ENCODE measurements at places on chromosomes 4 and X.
A peak's percentile ranks its signal among the peaks of the same experiment; 100 is the strongest.

- DNase-seq, result no peak
These were observed 20.0 kb upstream of the FTHL17 start for GRCh38 chrX:31091819-31092218.

DNA sequence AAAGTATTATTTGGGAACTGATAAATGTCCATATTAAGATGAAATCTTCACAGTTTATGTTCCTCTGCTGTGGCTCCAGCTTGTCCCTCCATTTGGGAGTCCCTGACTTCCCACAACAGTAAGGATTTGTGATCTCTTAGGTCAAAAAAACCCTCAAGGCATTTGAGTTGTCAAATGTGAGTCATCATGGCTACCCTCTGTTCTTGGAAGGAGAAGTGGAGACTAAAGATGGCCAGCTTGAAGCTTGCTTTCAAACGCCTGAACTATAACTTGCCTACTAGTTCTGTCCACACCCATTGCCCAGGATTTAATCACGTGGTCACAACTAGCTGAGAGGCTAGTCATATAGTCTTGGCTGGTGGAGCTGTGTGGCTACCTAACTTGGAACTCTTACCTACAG, 107.8 kb downstream of the CCNG2 start:
- no peak for DNase-seq

- DNase-seq, result no peak
These were observed 893 bp upstream of the METAP1 start for GRCh38 chr4:98994474-98995182.

DNA sequence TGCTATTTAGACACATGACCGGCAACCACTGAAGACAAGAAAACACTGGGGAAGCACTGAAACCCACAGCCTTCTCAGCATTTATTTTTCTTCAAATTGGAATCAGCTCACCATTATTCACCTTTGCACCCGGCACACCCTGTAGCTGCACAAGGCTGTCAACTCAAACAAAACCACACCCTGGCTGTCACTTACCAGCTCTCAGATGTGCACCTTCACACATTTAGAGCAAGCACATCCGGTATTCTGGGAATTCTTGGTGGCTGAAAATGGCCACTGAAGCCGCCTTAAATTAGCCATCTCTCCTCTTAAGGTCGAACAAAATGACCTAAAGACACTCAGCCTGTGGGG, 5.9 kb downstream of the ZFYVE28 start:
- peak; percentile 33 for DNase-seq

DNA sequence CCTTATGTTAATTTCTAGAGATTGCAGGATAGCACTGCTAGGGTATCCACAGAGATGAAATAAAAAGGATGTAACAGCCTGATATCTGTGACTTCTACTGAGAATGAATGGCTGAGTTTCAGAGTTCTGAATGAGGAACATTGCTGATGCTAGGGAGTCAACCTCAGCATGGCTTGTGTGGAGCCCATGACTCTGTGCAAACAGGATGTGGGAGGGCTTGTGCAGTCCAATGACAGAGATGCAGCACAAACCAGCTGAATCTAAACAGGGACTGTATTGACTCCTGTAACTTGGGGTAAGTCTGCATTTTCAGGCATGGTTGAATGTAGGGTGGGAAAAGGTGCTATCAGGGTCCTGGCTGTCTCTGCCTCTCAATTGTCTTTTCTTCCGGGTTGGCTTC, 5.3 kb upstream of the RASL11B start:
- no peak for DNase-seq

- no peak for DNase-seq
These were observed 82.2 kb downstream of the EFHC2 start for GRCh38 chrX:44261286-44261685.

DNA sequence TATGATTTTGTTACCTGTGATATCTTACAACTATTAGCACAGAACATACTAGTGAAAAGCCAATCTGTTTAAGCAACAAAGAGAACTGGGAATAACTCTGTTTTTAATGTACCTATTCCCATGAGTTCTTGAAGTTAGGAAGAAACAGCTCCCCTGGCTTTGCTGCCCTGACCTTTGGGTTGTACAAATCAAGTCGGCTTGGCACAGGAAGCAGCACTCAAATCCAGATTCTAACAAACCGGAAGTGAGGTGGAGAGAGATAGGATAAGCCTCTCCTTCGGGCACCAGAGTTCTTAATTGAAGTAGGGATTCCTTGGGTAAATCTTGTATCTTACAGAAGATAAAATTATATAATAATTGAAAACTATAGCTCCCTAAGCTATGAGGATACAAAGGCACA, 144.8 kb upstream of the CPEB2 start:
- no peak for DNase-seq

DNA sequence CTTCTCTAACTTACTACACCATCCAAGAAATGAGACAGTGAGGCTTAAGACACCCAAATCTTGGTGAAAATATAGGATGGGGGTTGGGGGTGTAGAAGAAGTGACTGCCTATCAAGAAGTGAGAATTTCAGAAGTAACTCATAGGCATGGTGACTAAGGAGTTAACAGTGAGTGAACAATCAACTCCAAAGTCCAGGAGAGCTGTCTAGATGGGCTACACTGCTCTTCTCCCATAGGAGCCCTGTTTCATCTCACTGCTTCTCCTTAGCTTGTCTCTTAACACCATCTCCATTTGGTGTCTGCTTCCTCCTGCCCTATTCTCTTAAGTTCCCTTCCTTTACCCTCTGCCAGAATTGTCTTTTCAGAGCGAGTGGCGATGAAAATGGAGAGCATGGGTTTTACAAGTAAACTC, 22.7 kb downstream of the FABP2 start:
- DNase-seq, result no peak

GRCh38 chr4:25814301-25815136, 48.3 kb downstream of the SEL1L3 start:
- no peak for DNase-seq

- no peak for DNase-seq
These were observed 29.4 kb downstream of the APELA start for GRCh38 chr4:164906368-164906767.

DNA sequence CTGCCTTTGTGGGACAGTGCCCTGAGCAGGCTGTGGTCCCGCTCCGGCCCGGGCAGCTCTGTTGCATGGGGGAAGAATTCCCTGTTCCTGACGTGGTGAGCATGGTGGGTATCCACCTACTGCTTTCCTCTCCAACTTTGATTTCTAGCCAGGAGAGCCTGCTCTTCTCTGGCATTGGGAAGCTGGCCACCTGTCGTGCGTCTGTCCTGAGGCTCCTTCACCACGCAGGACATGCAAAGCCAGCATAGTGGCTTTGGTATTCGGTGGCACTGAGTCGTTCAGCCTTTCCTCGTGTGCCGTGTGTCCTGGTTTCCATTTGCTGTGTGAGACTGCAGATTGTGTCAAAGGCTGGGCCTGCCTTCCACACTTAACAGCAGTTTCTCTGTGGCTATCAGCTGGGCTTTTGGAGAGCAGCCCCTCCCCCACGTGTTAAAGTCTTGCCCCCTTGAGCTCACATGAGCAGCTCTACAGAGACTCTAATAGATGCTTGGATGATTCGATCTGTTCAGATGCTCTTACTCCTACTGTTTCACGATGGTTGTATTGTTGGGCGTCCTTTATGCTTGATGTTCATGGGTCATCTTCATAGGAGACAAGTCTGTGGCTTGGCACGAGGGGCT, 46.3 kb upstream of the CLCN4 start:
- no peak for DNase-seq

DNA sequence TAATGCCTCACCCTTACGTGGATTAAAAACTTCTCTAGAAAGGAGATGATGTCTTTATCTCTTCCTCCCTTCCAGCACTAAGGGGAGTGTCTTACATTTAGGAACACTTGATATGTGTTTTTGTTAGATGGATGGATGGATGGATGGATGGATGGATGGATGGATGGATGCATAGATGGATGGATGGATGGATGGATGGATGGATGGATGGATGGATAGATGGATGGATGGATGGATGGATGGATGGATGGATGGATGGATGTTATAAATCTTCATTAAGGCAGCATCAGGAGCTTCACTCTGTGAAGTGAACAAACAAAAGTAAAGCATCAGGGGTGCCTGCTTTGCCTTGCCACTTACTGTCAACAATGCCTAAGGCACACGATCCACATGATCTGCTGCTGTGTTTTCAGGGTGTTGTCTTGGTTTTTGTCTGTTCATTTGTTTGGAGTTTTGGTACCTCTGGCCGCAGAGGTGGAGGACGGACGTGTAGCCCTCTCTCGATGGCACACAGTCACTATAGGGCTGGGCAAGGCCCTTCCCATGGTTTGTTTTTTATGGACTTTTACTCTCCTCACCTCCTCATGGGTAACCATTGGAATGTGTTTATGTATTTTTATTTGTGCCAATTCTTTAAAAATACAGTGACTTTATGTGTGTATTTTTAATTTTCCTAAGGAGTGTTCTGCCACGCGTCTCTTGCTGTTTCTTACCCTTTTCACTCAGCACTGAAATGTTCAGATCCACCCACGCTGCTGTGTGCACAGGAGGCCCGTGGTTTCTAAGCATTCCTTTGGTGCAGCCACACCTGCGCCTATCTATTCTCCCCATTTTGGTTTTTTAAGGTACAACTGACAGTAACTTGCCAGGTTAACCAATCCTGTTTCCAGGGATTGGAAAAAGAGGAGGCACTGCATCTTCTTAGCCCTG, 91.8 kb upstream of the ENPP6 start:
- DNase-seq, result no peak

DNA sequence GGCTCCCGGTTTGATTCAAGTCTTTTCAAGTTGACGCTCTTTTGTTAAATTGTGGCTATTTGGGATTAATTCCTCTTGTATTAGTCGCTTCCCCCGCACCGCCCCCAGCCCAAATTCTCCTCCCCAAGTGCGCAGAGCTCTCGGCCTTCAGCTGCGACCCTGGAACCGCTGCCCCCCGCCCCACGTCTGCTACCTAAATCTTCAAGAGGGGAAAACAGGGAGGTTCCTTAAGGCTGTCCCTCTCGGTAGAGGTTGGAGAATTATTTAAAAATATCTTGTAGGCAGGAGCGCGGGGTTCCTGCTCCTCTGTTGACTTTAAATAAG, 860 bp upstream of the RPS6KA3 start:
- no peak for DNase-seq

DNA sequence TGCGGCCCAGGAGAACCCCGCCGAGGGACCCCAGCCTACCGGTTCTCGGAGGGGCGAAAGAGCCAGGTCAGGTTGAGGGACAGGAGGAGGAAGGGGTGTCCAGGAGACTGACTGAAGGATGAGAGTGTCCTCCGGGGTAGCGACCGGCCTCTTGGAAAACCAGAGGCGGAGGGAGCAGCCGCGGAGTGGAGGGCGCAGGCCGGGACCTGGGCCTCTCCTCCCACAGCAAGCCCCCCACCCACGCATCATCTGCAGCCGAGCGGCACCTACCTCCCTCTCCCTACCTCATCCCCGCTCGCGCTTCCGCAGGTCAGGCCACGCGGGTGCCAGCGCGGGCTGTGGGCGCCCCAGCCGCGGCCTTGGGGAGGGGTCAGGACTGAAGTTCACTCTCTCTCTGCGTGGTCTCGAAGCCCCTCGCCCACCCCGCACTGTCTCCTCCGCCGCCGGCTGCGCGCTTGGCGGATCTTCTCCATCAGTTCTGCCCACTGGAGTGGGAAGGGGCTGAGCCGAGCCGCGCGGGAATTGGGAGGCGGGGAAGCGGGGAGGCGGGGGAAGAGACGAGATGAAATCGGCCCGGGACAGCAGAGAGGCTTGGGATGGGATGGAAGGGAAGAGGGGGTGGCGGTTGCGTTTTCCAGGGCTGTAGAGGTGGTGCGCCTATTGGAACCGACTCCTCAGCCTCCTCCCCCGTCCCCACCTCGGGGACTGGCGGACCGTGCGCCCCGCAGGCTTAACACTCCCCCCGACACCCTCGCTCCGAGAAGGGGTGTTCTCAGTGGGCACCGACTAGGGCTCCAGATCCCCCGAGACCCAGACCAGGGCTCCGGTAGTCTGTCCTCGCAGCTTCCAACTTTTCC, 1.8 kb downstream of the NLGN4X start:
- DNase-seq, result no peak

DNA sequence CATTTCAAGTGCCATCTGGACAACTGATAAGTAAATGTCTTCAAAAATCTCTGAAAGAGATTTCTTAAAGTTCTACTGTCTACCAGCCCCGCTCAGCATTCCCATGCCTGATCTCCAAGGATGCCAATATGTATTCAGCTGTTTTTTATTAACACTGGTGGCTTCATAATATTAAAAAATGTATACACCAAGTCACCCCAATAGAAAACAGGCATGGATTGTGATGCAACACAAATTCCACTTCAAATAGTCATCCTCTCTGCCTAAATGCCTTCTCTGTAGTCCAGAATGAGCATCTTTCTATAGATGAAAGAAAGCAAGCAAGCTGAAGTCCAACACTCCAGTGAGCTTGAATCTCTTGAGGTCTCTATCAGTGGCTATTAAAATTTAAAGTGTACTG, 152.2 kb upstream of the PPARGC1A start:
- no peak for DNase-seq

DNA sequence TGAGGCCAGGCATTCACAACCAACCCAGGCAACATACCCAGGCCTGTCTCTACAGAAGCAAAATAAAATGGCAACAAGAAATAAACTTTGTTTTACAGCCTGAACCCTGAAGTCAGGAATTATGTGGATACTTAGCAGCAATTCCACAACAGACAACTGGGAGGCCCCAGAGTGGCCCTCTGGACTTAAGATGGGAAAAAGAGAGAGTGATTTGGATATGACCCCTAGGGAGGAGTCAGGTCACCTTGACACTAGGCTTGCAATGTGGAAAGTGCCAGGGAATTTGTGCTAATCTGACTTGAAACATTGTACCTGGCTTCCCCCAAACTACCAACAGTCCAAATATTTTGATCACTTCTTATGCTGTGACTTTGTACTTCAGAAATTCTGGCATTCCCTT, 193.1 kb downstream of the PARM1 start:
- DNase-seq, result no peak

GRCh38 chr4:38668203-38668971, 4.4 kb downstream of the KLF3 start:
- DNase-seq, result no peak

- DNase-seq, result no peak
These were observed 45.0 kb downstream of the PIR start for GRCh38 chrX:15448010-15448639.

GRCh38 chr4:142100941-142101340, 464.6 kb downstream of the IL15 start:
- no peak for DNase-seq

GRCh38 chr4:187479511-187479910, 516.1 kb upstream of the ZFP42 start:
- no peak for DNase-seq

DNA sequence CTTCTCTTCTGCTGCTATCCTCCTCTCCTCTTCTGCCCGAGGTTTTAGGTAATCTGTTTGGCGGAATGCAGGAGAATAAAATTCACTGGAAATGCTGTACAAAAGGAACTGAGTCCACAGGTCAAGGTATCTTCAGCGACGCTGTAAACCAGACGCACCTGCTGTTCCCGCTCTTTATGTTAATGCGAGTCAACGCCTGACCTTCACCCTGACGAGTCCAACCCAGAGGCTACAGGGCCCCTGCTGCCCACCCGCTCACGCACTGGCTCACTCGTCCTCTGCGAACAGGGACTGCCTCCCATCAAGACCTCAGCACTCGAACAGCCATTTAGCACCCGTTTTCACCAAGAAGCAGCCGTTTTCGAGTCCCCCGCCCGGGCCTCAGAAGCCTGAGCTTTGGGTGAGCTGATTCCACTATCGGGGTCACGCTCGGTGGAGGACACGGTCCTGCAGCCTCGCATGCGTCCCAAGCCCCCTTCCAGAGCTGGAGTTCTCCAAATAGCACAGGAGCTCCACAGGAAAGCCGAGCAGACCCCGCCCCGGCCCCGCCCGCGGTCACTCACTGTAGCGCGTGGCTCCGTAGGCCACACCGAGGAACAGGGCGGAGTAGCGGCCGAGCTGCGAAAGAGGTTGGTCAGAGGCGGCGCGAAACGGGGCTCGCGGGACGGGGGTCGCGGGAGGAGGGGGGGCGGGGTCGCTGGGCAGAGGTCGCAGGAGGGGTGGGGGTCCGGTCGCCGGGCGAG, 556 bp downstream of the ATP5ME start:
- no peak for DNase-seq

Measured in stimulated activated CD8-positive, alpha-beta memory T cell treated with anti-CD3 and anti-CD28 coated beads, Interleukin-7, amount 100 ng/mL, for 1 hour (primary cell).